ENCODE measurements at places on chromosomes 12 and 14.

- no peak for DNase-seq
Observed at GRCh38 chr12:108099073-108099472, 30.0 kb upstream of the WSCD2 start.

GRCh38 chr14:97640031-97640430 is 842.8 kb downstream of the VRK1 start:
- DNase-seq: no peak

DNA sequence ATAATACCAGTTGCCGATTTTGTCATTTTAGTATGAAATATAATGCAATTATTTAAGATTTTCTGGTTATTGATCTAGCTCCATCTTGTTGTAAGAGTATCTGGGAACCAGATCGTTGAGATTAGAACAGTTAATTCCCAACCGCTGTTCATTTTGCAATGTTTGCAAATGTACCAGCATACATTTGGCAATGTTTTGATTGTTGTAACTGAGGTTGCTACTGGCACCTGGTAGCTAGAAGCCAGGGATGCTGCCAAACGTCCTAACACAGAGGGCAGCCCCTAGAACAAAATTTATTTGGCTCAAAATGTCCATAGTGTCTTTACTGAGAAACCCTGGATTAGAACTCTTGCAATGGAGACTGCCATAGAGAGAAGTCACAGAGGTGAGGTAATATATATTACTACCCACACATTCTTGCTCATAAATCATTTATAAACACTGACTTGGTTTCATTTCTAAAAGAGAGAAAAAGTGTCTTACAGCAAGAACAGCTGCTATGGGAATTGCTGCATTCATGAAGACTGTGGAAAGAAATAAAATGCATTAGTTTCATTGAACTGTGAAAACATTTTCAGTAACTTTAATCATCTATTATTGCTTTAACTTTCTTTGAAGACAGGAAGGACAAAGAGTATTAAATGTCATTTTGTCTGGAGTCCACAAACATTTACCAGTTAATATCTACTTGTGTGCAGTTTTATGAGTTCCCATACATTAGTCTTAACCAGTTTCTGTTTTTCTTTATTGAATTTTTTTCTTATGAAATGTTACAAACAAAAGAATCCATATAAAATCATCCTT is 46.2 kb downstream of the ABCC9 start:
- no peak for DNase-seq

DNA sequence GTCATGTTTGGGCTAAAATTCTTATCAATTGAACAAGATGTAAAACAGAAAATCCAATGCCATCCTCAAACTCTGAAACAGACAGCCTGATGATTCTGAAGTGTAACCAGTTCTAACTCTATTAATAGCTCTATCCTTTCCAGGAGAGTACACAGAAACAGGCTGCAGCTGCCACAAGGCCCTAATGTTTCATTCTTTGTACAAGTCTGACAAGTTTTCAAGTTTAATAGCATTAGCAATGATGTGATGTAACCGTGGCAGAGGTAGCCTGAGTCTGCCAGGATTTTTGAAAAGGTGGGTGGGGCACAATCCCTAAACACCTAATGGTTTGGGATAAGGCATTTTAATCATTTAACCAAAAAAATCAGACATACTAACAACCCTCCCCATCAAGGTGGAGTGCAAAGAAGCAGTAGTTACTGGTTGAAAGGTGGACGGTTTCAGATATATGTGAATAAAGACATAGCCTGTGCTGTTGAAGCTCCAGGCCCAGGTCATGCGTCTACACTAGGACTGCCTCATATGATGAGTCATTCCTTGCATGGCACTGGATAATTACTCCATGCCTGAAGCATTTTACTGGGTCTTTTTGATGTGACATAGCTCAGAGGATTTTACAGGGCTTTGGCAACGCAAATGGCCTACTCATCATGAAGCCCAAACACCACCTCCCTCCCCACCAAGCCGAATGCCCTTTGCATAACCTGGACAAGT is 145.1 kb upstream of the GRIP1 start:
- DNase-seq: no peak

DNA sequence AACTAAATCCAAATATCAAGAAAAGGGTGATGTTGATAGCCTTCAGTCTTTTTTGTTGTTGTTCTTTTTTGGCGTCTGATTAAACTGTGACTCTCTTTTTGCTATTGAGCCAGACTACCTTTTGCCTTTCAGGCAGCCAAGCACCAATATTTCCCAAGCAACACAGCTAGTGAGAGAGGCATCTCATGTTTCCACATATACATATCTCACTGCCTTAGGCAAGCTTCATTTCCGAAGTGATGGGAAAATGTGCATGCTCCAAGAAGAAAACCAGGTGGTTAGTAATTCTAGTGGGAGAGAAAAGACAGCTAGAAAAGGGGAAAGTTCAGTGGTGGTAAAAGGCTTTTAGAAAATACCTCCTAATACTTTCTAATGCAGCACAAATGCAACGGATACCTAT is 277.7 kb downstream of the TMTC2 start:
- no peak for DNase-seq

GRCh38 chr14:94029265-94029664 is 3.1 kb downstream of the OTUB2 start:
- DNase-seq: no peak

GRCh38 chr12:49187184-49187583 is 1.7 kb downstream of the TUBA1A start:
- DNase-seq: no peak

GRCh38 chr12:74415633-74416032 is 122.0 kb upstream of the ATXN7L3B start:
- no peak for DNase-seq

DNA sequence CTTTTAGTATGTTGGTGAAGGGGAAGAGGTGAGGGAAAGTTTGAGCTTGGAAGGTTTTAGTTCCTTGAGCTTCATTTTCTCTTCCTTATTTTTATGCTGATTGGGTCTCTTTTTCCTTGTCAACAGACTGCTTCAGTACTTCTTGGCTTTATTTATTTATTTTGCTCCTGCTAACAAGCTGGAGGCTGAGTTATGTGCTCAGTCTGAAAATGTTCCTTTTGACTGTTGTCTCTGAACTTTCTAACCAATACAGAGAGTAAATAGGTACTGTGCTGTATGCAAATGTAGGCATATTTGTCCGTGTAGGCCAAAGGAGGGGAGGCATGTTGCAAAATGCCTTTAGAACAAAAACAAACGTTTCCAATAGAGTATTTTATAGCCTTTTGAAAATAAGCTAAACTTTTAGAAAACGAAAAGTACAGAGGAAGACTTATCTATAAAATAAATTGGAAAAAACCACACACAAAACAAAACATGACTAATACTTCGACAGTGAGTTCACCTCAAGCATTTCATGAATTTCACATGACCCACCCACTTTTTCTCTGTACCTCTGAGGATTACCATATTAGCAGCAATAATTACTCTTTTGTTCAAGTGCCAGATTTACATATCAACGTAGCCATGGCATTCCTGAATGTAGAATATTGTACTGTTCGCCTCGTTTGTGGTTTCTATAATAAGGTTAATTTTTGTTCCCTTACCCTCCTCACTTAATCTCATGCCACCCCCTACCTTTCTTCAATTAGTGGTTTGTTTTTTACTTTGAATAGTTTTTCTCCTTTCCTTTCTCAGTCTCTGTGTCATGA is 4.7 kb upstream of the CREBL2 start:
- DNase-seq: no peak

GRCh38 chr14:46057799-46058198 is 593.8 kb downstream of the RPL10L start:
- no peak for DNase-seq

- DNase-seq: no peak
Observed at GRCh38 chr14:39435241-39435640, 3.0 kb upstream of the FBXO33 start.

DNA sequence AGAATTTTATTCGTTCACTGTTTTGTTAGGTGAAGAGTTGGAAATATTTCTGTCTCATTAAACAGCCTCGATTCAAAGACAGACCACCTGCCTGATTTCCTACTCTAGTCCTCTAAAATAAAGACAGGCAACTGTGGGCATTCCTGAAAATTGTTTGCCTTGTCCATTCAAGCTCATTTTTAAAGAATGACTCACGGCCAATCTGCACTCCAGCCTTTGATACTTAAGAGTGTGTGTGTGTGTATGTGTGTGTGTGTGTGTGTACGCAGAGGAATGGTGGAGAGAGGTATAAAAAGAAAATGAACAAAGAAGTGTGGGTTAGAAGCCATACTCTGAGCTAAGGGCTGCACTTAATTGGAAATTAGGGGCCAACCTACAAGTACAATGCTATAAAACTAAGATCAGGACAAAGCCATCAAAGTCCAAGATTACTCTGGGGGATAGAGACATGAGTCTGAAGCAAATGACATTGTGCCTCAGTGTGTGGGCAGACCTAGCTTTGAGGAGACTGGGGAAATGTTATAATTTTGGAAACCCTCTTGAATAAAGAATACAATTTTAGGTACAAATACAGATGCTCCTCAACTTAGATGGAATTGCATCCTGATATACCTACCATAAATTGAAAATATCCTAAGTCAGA is 45.6 kb upstream of the SOCS2 start:
- no peak for DNase-seq

DNA sequence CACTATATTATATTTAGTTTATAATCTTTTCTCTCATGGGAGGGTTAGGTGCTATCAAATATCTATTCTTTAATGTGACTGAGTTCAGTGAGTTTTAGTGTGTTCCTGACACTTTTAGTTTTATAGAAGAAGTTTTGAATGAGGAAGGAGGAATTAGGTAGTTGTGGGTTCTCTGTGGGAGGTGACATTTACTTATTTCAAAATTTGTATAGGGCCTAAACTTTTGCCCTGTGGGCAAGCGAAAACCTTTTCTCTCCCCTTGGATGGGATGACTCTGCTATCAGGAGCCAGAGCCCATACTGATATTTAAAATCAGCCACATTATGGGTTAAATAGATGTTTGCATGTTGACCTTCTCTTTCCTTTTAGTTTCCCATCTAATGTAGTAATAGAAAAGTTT is 43.6 kb downstream of the SPATS2 start:
- no peak for DNase-seq

GRCh38 chr14:22870811-22871223 is 723 bp upstream of the LRP10 start:
- no peak for DNase-seq

GRCh38 chr14:102683399-102684297 is 91.2 kb downstream of the RCOR1 start:
- DNase-seq: no peak

GRCh38 chr12:15831315-15831978 is 42.3 kb upstream of the EPS8 start:
- no peak for DNase-seq

DNA sequence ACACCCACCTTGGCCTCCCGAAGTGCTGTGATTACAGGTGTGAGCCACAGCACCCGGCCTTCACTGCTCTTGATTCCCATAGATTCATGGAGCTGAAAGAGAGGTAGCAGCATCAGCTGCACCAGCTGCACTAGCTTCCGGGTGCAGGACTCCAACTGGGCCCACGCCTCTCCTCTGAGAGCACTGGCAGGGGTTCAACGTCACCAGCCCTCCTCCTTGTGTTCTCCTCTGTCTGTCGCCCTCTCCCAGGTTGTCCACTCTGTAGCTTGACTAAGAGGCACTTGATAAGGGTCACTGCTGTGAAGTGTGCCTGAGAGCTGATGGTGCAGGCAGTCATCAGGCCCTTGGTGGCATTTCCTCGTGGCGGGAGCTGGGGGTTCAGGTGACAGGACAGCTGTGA is 28.3 kb downstream of the MLXIP start:
- no peak for DNase-seq

DNA sequence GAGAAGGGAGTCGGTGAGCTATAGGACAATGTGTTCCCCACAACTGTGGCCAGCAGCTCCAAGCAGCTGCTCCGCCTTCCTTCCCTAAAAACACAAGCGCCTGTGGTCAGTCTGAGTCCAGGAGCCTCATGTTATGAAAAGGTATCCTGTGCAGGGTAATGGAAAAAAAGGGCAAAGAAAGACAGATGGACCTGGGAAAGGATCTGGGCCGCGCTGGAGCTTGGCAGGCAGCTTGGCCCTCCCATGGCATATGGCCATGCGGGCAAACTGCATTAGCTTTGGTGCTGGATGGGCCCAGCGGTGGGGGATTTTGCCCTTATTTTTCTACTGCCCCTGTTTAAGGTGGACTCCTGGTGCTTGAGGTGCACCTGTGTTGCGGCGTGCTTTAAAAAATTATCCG is 23.7 kb upstream of the CHST11 start:
- DNase-seq: no peak

DNA sequence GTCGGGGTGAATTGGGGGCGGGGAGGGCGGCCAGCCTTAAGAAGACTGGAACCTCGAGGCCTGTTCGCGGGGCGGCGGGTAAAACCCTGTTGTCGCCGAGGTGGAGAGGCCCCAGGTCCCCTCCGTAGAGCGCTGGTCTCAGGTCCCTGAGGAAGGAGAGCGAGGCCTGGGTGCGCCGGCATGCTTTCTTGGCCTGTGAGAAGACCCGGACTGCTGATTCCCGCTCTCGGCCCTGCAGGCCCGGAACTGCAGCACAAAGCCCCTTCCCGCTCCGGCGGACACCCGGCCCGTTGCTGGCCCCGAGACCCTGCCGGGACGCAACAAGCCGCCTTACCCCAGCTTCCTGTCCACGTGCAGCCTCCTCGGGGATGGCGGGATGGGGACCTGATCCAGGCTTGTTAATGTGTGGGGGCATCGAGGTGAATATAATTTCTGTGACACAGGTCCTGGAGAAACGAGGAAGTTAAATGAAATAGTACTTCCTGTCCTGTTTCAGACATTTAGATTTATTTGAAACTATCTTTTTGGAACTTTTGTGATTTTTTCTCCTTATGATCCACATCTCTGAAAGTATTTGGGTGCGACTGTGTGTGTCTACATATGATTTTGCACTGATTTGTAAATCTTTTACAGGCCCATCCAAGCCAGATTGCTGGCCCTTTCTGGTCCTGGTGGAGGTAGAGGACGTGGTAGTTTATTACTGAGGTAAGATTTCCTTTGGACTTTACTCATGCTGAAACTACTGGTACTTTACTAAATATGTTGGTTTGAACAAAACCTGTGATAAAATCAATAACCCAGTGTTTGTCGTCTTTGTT is 600 bp downstream of the PNN start:
- DNase-seq: no peak

DNA sequence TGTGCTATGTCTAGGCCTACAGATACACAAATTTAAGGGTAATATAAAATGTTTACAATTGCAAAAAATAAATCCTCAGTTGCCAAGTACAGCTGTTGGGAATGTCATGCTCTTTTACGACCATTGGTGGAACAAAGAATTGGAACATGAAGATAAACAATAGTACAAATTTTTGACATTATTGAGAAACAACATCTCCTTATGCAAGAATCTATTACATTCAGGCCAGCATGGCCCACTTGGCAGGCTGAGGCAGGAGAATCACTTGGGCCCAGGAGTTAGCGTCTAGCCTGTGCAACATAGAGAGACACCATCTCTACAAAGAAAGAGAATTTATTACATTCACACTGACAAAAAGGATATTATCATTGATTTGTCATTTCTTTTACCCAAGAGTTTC is 135.9 kb upstream of the NTF3 start:
- DNase-seq: no peak

DNA sequence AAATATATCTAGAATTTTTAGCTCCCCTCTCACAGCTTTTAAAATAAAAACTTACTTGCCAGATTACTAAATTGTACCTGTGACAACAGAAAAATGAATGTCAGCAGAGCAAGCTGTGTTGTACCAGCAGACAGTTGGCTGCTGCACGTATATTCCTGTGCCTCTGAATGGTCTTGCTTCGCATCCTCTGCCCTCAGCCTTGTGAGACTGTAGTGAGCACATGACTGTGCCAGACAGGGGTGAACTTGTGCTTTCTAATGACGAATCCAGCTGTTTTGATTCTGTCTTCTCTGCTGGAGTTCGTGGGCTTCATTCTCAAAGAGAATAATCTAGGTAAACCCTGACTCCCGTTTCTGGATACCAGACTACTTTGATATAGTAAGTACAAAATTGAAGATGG is 58.3 kb upstream of the FRMD6 start:
- no peak for DNase-seq

- no peak for DNase-seq
Observed at GRCh38 chr12:22729957-22730443, 105.0 kb downstream of the ETNK1 start.

Data from stimulated activated CD8-positive, alpha-beta memory T cell treated with anti-CD3 and anti-CD28 coated beads, Interleukin-15, amount 100 ng/mL, for 1 hour (primary cell).